ENCODE measurements at places on chromosomes 7 and 10.

GRCh38 chr10:20089879-20090278, 273.6 kb downstream of the PLXDC2 start:
- no peak for DNase-seq

- DNase-seq: peak; percentile 10
These were observed 27.3 kb downstream of the DIP2C start for GRCh38 chr10:662223-662605.

DNA sequence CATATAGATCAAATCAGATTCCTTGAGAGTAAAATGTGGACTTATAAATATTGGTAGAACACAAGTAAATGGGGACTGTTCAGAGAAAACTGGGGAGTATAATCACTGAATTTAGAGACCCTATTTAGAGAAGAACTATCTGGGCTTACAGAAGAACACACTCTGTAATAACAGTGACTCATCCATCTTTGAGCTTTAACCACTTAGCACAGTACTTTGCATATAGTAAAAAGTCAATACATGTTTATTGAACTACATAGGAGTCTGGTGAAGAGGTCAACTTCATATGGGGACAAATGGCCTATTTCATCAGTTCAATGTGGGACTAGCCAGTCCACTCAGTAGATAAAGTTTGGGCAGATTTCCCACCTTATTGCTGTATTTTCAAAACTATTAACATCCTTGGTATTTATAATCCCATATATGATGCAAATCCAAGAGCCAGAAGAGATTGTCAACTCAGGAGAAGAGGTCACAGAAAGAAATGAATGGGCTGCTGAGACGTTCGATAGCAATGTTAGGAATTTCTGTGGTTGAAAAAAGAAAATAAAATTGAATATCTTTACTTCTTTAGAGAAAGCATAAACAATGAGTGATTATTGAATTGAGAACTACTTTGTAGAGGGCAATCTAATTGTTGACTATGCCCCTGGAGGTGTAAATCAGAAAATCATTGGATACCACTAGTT, 119.3 kb upstream of the CACNA2D1 start:
- no peak for DNase-seq

GRCh38 chr7:66430164-66430545, 198.5 kb upstream of the KCTD7 start:
- DNase-seq: no peak

GRCh38 chr10:130326954-130327353, 190.8 kb downstream of the GLRX3 start:
- DNase-seq: no peak

GRCh38 chr10:102429468-102429867, 2.9 kb downstream of the CUEDC2 start:
- no peak for DNase-seq

DNA sequence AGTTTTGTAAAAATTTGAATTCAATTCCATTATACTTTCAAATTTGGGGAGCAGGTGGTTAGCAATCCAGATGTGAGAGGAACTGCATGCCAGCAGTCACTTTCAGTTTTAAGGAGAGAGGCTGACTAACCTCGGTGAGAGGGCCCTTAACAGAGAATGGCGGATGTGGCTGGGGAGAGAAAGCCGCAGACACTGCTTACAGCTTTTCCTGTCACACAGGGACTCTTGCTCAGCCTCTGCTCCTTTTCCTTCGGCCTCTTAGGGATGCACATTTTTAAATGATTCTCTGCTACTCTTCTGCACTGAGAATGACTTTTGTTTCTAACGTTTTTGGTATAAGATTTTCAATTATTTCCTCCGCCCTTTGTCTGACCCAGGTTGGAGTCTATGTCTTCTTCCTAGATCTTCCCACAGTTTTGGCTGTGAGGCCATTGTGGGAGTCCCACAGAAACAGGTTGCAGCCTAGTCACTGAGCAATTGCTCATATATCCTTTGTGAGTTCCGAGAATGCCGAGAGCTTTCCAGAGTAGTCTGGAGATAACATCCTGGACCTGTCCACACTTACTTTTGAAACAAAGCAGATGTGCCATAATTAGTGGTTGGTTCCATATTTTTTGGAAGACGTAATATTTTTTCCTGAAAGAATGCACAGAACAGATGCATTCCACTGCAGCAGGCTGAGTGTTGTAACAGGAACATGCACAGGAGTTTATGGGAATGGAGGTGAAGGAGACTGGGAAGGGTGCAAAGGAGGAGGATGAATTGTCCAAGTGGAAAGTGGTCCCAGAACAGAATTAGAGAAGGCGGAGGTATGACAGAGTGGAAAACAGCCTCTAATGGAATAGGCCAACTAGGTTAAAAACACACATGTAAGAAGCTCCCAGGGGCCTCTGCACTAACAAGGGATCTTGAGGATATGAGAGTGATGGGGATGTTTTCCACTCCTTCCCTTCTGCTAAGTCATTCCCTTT, 168.0 kb upstream of the ZNF32 start:
- DNase-seq: no peak

- no peak for DNase-seq
These were observed 41.8 kb upstream of the PDSS1 start for GRCh38 chr10:26655746-26656145.

DNA sequence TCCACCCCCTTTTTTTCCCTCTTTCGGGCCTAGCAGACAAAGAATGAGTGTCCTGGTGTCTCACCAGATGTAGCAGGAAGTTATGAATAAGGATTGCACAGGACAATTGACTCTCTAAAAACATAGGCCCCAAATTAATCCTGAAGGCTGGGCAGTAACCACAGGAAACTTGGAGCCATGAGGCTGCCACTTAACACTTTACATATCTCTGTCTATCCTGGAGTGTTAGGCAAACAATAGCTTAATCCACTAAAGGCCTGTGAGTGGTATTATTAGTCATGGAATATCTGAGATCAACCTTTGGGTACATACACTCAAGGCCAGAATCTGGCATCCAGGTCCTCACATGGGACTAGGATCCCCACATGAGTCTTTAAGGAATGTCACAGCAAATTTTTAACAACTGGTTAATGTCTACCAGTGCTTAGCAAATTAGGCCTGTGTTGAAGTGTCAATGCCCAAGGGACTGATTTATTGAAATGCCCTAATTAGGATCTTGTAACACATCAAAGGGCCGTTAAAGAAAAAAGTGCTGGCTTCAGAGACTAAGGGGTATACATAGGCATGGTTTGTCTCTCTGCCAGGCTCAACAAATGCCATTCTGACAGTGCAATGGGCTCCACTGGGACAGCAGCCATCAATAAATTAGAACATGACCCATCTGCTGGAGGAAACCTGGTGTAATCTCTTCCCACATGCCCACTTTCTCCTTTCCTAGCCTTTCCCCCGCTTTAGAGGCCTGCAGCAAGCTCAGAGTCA, 196.7 kb upstream of the TBX20 start:
- DNase-seq: no peak

DNA sequence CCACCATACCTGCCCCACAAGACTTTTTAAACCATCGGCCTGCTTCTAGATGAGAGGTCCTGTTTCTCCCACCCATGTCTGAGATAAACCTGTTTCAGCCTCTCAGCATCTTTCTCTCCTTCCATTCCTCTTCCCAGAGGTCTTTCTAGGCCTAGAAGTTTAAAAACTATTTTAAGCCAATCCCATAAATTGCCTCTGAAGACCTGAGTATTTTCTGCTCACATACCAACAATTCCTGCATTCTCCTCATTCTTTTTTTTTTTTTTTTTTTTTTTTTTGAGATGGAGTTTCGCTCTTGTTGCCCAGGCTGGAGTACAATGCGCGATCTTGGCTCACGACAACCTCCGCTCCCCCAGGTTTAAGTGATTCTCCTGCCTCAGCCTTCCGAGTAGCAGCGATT, 262.9 kb upstream of the AUTS2 start:
- no peak for DNase-seq

DNA sequence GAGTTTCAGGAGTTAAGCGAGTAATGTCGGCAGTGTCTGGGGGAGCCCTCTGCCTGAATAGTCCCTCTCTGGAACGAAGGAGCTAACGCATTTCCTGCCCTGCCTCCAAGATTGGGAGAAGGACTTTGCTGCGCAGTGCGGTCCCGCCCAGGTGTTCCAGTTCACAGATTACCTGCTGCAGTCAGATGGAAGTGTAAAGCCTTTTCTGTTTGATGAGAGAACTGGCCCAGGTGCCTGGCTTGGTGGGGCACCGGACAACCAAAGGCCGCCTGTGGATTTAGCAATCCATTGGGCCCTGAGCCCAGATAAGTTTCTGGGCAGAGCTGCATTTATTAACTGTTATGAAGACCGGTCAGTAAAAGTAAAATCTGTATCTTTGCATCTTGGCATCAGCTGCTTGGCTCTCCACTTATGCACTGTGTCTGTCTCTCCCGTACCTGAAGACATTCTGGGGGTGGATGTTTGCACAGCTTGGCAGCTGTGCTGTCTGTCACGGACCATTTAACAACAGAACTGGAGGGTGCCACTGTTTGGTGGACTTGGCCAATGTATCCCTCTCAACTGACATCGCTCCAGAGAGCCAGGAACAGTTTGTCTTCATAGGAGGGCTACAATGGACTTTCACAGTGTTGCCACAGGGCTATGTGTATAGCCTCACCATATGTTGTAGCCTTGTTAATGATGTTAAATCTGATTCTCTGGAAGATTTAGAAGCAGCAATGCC, 654.7 kb upstream of the ZWINT start:
- peak; percentile 90 for DNase-seq

DNA sequence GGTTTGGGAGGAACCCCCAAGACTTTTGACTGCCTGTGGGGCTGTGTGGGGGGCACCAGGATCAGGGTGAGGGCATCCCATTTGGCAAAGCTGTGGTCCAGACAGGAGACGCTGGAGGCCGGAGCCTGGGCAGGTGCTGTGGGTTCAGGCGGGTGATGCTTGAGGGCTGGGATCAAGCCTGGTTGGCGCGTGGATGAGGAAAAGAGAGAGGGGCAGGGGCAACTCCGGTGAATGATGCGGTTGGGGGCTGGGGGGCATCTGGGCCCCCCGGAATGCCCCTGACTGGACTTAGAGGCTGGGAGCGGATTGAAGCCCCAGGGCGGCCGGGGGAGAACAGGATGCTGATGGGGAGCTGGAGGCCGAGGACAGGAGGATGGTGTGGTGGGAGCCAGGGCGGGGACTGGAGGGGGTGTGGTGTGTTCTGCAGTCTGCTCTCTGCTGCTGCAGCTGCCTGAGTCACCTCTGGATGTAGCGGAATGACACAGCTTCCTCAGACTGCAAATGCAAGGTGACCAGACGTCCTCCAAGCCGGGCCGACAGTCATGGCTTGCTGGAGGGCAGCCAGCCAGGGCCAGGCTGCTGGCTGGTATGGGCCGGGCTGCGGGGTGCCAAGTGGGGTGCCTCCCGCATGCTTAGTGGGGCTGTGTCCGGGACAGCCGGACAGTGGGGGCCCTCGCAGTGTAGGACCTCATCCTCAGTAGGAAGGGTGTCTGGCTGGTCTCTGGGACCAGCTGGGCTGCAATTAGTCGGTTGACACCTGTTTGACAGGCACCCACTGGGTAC, 3.2 kb downstream of the MAFK start:
- no peak for DNase-seq

GRCh38 chr7:6554848-6555247, 3.6 kb upstream of the GRID2IP start:
- no peak for DNase-seq

DNA sequence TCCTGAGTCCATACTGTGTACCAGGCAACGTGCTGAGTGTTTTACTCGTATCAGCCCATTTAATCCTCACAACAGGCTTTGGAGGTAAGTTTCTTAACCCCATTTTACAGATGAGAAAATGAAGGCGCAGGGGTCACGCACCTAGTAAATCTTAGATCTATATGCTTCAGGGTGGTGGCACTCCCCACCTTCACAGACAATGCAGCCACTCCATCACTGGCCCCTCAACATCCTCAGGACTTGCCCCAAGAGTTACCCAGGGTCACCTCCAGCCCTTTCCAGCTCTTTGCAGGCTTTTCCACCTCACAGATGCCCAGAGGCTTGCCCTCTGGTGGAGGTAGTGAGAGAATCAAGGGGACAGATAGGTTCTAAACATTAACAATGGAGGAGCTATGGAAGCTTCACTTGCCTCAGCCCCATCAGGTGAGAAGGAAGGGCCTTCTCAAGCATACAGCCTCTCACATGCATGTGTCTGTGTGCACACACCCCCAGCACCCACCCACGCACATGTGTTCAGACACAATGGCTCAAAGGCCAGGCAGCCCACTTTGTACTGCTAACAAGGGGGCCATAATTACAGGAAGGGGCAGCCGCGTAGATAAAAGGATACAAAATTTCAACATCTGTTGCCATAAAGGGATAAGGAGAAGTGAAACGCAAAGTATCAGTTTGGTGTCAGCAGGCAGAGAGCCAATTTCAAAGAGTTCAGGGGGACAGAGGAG, 29.1 kb downstream of the DPCD start:
- DNase-seq: no peak

DNA sequence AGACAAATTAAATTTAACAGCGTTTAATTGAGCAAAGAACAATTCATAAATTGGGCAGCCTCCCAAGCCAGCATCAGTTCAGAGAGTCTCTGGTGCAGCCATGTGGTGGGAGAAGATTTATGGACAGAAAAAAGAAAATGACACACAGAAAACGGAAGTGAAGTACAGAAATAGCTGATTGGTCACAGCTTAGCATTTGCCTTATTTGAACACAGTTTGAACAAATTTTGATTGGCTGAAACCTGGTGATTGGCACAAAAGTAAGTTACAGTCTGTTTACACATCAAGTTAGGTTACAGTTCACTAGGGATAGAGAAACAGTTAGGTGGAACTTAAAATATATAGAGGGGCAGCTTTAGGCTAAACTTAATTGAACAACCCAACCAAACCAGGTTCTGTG, 720.1 kb downstream of the TYW1 start:
- DNase-seq: no peak

DNA sequence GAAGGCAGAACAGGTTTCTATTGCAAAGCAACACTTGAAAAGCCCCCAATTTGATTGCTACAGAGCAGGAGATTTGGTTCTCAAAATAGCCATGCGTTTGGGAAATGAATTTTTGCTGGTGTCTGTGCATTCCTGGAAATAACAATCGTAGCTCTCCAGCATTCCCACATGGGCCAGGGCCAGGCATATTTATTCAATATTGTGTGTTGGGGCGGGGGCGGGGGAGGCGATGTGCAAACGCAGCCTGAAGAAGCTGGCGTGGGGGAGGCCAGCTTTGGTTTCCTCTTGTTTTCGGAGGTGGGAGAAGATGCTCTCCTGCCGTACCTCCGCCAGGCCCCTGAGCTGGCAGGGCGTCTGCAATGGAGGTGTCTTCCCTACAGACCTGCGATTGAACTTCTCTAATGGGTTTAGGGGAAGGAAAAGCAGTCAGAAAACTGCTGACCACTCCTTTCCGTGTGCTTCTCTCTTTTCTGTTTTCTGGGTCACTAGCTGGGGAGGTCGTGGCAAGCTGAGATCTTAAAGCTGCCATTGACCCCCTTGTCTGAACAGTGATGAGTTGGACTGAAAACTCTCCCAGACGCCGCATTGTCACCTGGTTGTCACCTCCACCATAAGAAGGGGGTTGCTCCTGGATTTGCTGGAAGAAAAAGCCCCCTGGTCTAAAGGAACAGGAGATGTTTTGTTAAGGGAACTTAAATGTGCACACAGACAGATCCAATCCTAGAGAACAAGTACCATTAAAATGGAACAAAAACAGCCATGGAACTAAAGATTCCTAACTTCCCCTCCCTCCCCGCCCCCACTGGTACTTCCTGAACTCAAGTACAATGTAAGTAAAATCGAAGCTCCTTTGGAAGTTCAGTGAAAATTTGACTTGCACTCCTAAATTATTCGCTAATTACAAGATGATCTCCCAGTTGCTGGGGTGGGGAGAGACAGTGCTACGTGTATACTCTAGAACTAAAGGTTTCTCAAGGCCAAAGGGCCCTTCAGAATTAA, 56.4 kb upstream of the HABP2 start:
- DNase-seq: no peak

Measured in COR-L47 (cell line).